Activated CD4-positive, alpha-beta T cell treated with anti-CD3 and anti-CD28 coated beads, Interleukin-2, amount 50 U/mL, for 24 hours (primary cell): ENCODE measurements at places on chromosomes 1 and 21.

DNA sequence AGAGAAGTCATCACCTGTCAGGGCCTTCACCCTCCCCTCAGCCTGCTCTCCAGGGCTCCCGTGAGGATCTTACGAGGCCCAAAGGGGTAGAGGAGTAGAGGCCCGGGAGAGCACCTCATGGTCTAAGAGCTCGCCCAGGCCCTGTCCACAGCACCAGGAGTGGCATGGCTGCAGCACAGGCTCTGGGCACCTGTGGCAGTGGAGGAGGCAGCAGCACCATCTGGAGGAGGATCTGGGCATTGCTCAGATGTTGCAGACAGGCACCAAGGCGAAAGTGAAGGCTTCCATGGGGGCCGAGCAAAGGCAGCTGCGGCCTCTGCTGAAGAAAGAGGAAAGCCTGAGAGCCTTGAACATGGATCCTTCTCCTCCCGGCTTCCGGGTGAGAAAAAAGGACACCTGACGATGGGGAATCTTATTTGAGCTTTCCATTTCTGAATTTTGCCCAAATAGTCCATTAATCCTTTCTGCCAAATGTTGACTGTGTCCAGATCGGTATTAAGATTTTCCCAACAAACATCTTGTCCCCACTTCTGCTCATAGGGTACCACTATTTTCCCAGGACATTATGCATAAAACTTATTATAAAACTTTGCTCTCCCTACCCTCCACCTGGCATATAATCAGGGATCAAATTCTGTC is 604.7 kb downstream of the PTPRC start:
- DNase-seq = peak; percentile 53

DNA sequence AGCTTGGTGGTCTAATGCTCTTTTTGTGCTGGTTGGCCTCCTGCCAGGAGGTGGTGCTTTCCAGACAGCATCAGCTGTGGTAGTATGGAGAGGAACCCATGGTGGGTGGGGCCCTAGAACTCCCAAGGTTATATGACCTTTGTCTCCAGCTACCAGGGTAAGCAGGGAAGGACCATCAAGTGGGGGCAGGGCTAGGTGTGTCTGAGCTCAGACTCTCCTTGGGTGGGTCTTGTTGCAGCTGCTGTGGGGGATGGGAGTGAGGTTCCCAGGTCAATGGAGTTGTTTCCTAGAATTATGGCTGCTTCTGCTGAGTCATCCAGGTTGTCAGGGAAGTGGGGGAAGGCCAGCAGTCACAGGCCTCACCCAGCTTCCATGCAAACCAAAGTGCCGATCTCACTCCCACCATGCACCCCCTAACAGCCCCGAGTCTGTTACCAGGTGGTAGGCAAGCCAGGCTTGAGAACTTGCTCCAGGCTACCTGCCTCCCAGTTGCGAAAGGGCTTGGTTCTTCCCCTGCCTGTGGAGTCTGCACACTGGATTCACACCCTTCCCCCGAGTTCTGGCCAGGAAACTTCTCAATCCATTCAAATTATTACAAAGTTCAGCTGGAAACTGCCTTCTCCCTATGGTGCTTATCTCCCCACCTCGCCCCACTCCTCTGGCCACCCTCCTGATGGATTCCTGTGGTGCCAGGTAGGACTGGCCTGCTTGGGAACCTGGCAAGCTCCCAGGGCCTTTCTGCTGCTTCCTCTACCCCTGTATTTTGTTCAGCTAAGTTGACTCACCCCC is 37.8 kb downstream of the DRAM2 start:
- no peak for DNase-seq

GRCh38 chr1:153795934-153796785 is 21.0 kb downstream of the SLC27A3 start:
- no peak for DNase-seq

DNA sequence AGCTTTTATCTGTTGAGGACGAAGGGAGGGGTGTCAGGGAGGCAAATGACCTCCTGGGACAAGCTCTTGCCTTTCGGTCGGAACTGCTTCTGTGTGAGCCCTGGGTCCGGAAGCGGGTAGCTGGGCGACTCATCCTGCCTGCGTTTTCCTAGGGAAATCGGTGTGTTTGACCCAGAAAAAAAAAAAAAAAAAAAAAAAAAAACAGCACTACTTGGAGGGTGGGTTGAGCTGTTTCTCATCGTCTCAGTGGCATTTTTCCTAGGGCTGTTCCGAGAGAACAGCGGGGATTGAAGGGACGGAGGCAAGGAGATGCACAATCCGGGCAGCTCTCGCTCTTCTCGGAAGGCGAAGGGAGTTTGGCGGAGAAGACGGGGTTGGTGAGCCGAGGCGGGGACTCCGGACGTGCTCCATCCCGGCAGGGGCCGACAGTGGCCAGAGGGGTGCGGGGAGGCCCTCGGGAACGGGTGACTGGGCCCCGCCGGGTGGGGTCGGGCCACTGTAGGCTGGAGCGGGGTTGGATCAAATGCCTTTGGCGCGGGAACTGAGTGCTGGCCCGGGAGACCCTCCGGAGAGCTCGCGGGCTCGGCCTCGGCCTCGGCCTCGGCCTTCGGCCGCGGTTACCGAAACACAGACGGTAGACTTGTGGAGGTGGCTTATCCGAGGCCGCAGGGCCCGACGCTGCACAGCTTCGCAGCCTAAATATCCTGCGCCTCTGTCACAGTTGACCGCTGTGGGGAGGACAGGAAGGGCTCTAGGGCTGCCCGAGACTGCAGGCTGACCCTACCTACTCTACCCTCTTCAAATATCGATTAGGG is 2.4 kb upstream of the BARHL2 start:
- no peak for DNase-seq

GRCh38 chr1:22289307-22289995 is 146.6 kb upstream of the WNT4 start:
- DNase-seq = no peak

DNA sequence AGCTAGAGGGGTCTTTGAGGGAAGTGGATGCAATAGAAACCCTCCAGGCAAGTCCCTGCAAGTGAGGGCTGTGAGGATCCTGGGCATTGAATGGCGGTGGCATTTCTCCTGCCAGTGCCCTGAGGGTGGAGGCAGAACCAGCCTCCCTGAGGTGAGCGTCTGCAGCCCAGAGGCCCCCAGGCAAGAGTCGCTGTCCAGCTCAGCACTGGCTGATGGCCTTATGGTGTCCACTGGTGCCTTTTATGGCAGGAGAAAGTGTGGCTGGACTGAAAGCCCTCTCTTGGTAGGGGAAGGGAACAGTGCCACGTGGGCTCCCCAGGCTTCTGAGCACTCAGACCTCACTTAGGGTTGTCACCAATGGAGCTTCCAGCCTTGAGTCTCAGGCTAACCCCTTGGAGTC is 77.3 kb downstream of the SH3BGR start:
- DNase-seq = no peak

DNA sequence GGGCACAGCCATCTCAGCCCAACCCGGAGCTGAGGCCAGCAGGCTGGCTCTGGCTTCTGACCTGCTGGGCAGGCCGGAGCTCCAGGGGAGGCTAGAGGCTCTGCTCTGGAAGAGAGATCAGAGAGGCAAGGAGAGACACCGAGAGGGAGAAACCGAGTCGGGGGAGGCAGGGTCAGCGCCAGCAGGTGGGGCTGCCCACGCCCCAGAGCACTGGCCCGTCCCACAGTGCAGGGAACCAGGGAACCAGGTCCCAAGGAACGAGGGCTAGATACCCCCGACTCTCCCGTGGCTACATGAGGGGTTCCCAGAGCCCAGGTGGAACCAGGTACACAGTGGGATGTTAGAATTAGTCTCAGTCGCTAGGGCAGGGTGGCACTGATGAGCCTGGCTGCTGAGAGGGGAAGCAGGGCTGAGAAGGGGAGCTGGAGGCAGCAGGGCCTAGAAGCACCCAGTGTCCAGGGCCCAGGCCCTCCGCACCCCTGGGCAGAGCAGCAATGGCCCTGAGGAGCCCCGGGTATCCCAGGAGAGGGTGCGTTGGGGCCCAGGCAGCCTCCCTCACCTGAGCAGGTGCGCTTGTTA is 2.1 kb downstream of the MASP2 start:
- DNase-seq = no peak

- DNase-seq = no peak
These were observed 8.7 kb upstream of the S100A8 start for GRCh38 chr1:153399401-153400055.

DNA sequence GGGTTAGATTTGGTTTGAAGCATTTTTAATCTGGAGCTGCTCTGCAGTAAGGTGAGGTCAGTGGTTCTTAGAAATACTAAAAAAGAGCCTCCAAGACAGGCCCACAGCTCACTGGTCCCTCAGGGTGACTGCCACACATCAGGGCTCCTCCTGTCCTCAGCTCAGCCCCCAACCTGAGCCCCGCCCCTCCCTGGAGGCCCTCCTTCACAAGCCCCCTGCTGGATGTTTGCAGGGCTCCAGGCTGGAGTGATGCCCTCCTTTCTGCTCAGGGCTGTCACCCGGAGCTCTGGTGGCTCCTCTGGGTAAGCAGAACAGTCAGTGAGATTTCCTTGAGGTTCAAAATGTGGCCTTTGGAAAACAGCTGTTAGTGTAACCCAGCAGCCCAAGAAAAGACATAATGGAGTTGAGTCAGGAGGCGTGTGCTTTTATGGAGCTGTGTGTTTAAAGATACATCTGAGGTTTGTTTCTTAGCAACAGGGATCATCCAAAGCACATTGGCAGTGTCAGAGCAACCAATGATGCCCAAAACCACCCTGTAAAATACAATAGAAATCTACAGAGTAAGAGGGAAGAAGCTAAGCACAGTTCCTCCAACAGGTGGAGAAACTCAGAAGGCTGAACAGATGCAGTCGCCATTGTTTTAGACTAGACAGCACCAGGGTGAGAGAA is 21.4 kb downstream of the STUM start:
- DNase-seq = no peak

GRCh38 chr1:2193514-2194281 is 874 bp downstream of the FAAP20 start:
- no peak for DNase-seq

DNA sequence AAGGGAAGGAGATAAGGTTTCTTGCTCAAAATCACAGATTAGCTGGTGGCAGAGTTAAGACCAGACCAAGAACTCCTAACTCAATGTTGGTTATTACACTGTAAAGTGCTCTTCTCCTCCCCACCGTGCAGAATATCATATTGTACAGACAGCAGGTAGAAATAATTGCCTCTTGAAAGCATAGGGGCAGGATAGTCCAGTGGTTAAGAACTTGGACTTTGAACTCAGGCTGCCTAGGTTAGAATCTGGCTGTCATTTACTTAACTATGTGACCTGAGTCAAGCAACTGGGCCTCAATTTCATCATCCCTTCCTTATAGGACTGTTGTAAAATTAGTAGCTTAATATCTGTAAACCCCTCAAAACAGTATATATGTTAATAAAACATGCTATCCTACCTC is 114.9 kb upstream of the HIVEP3 start:
- no peak for DNase-seq

DNA sequence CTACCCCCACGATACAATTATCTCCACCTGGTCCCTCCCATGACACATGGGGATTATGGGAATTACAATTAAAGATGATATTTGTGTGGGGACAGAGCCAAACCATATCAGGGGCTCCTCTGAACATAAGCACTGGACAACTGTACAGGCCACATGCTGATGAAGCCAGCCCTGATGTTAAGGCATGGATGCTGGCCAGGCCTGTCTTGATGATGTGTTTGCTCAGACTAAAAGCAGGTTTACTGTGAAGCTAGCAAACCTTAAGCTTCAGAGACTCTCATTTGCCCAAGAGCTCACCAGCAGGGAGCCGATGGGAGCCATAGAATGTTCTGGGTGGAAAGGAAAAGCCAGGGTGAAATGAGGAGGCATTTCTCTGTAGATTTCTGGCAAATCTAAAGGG is 135.3 kb upstream of the KCNK1 start:
- DNase-seq = no peak

GRCh38 chr1:5973771-5974170 is 18.5 kb downstream of the NPHP4 start:
- no peak for DNase-seq

- DNase-seq = no peak
These were observed 82.6 kb downstream of the C1orf21 start for GRCh38 chr1:184469396-184469795.

DNA sequence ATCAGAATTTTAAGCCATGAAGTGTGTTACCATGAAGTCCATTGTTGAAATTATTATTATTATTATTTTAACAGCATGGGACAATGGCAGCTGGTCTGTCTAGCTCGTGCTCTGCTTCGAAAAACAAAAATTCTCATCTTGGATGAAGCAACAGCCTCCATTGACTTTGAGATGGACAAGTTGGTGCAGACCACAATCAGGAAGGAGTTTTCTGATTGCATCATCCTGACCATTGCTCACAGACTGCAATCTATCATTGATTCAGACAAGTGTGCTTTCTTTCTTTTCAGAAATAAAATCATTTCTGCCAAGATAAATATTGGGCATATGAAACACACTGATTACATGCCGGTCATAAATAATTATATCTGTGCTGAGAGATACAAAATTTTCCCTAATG is 21.0 kb downstream of the HSPA13 start:
- no peak for DNase-seq

DNA sequence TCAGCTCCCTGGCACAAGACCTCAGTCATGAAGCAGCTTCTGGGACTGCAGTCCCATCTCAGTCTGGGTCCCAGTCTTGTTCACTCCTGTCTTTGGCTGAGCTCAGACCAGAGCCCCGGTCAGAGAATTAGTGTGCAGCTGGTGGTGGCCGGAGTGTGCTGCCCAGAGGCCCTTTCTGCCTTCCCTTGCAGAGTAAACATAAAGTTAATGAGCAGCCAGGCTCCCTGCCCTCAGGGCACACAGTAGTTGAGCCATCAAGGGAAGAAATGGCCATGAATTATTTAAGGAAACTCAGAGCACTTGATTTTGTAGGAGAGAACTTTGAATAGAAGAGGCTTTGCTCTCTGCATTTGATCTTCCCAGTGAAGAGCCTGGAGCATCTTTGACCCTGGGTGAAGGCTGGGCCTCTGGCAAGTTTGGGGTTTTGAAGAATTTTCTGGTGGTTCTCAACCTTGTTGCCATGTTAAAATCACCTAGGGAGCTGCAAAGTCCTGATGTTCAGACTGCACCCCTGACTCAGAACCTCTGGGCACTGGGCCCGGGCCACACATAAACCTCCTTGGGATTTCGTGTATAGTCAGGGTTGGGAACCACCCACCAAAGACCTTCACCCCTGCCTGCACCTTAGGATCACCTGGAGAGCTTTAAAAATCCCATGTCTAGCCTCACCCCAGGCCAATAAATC is 26.4 kb upstream of the SELENON start:
- no peak for DNase-seq
